ENCODE measurements at places on chromosomes 7 and 10. TPM values are rescaled to one million over a fixed set of nuclear protein-coding genes. Genes with fewer than 3 reads are reported as not detected.

DNA sequence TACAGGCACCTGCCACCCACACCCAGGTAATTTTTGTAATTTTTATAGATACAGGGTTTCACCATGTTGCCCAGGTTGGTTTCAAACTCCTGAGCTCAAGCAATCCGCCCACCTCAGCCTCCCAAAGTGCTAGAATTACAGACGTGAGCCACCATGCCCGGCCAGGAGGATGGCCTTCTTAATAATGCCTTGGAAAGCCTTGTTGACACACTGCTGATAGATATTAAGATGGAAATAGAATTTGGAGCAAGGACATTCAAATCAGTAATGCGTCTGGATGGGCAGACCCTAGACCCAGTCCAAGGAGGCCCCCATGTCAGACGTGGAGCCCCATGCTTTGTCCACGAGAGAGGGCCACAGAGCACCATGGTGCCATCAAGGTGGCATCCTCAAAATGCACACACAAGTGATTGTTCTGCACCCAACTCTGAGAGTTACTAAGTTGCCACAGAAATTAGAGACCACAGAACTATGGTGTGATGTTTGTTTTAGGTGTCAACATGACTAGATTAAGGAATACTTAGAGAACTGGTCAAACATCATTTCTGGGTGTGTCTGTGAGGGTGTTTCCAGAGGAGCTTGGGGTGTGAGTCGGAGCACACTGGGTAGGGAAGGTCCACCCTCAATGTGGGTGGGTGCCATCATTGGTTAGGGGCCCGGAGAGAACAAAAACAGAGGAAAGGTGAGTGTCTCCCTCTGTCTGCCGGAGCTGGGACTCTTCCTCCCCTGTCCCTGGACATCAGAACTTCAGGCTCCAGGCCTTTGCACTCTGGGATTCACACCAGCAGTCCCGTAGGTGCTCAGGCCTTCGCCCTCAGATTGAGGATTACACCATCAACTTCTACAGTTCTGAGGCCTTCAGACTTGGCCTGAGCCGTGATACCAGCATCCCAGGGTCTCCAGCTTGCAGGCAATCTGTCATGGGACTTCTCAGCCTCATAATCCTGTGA lies 34.5 kb downstream of the EBF3 start:
- DNase-seq = peak; percentile 33

DNA sequence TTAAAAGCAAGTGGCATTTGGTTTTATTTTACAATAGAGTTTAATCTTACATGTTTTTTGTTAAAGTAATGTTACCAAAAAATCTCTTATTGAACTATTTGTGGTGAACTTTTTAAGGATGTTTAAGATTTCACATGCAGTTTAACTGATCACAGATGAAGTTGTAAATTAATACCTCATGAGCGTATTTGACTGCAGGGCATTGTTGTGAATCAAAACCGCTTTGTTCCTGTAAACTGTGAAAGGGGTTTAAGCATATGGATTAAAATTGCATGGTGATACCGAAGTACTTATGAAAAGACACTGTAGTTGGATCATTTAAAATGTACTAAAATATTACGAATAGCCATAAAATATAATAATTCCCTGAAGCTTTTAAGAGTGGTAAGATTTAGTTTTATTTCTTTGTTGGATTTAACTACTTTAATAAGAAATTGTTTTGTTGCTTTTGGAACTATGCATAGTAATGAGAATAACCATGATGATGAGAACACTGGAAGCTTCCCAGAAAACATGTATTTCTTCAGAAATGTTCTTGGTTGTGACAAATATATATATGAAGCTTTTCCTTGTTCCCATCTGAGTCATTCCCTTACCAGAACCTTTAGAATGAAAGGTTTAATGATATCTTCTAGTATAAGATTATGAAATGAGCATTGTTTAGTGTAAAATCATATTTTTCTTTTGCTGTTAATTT lies 131.3 kb downstream of the ADK start:
- no peak for DNase-seq

GRCh38 chr7:15130666-15131541 lies 228.4 kb upstream of the DGKB start:
- DNase-seq = no peak

DNA sequence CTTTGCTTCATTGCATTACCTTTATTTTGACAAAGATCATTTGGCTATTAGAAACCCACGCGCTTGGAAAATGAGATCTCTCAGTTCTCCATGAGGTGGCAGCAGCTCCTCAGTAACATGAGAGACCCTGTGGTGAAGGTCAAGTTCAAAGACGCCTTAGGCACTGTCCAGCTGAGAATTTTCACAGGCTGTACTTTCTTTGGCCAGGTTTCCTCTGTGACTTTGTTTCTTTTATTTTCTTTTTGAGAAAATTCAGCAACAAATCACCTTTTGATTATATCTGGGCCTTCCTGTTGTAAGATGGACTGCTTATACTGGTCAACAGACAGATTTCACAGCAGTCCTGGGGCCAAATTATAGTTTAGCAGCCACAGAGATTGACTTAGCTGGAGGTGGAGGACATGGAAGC lies 54.5 kb downstream of the RAB18 start:
- no peak for DNase-seq

- DNase-seq = no peak
Observed at GRCh38 chr10:3761021-3761686, 23.9 kb downstream of the KLF6 start.

DNA sequence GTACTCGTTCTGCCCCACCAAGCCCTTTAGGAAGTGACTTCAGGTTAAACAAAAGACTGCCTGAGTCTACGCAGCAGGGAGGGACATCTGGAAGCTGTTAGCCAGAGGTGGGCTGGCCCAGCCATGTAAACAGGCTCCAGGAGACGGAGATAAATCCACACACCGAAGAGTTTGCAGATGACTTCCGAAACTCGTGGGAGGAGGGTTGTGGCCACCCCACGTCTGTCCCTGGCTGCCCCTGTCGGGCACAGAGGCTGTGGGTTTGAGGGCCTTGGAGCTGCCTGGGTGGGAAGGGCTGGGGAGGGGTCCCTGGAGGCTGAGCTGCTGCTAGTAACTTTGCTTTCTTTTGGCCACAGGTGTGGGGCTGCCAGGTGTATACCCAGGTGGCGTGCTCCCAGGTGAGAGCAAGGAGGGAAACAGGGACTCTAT lies 15.6 kb downstream of the ELN start:
- no peak for DNase-seq

- no peak for DNase-seq
Observed at GRCh38 chr10:11573497-11573896, 38.0 kb downstream of the USP6NL start.

DNA sequence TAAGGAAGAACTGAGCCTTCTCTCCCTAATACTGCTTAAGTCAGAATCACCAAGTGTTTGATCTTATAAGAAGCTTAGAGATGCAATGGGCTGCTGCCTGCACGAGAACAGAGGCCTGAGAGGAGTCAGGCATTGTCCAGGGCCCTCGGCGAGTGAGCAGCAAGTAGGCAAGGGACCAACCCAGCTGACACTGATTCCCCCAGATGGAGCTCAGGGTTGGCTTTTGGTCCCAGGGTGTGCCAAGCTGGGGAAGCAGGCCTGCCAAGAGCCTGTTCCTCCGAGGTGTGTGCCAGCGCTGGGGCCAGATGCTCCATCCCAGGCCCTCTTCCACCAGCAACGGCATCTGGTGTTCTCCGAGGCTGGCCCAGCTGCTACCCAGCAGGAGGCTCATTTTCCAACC lies 222.0 kb upstream of the ZMIZ1 start:
- DNase-seq = no peak

GRCh38 chr10:84447701-84448400 lies 119.5 kb downstream of the CCSER2 start:
- no peak for DNase-seq

DNA sequence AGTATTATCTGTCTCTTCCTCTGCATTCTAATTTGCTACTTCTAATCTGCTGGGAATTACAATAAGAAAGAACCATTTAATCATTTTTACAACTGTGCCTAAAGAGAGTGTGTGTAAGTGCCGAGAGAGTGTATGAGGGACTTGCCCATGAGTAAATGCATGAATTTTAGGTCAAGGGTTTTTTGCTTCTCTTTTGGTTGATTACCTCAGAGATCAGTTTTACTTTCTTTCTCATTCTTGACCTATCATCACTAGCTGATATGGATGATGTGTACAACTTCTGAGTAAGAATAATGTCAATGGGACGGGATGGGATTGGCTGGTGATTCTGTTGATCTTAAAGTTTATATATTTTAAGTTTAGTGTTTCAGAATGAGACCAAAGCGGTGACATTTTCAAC lies 47.8 kb downstream of the IKZF1 start:
- DNase-seq = no peak

DNA sequence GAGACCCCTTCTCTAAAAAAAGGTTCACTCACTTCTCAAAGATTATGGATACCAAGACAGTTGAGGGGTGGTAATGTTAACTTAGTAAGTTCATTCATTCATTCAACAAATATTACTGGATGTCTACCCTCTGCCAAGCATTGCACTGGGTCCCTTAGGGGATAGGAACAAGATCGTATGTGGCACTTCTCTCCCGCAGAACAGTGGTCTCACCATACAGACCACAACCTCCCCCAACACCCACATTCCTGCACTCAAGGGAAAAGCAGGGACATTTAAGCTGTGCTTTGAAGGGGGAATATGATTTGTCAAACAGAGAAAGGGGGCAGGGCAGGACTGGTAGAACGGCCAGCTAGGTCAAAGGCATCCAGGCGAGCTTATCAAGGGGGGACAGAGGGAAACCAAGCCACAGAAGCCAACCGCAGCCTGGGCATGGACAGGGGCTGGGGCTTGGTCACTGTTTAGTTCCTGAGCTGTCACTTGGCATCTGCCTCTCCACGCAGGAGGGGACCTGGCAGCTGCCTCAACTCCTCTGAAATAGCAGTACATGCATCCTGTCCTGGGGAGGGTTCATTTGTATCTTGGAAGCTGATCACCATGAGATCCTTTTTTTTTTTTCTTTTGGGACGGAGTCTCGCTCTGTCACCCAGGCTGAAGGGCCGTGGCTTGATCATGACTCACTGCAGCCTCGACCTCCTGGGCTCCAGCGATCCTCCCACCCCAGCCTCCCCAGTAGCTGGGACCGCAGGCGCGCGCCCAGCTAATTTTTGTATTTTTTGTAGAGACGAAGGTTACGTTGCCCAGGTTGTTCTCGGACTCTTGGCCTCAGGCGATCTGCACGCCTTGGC lies 949 bp upstream of the CLIP2 start:
- DNase-seq = no peak

DNA sequence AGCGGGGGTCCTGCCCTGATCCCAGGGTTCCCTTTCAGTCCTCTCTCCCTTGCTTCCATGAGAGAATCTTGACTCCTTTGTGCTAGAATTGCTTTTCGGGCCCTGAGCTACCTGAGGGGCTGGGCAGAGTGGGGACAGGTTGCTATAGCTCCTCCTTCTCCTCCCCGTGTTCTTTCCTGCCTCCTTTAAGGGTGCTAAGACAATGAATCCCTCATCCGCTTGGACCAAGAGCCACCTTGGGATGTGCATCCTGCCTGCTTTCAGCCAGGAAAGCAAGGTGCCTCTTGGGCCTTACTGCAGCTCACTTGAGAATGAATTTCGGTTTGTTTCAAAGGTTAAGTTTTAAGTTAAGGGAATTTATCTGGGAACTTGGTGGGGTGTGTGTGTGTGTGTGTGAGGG lies 53.6 kb downstream of the ADRA2A start:
- no peak for DNase-seq

DNA sequence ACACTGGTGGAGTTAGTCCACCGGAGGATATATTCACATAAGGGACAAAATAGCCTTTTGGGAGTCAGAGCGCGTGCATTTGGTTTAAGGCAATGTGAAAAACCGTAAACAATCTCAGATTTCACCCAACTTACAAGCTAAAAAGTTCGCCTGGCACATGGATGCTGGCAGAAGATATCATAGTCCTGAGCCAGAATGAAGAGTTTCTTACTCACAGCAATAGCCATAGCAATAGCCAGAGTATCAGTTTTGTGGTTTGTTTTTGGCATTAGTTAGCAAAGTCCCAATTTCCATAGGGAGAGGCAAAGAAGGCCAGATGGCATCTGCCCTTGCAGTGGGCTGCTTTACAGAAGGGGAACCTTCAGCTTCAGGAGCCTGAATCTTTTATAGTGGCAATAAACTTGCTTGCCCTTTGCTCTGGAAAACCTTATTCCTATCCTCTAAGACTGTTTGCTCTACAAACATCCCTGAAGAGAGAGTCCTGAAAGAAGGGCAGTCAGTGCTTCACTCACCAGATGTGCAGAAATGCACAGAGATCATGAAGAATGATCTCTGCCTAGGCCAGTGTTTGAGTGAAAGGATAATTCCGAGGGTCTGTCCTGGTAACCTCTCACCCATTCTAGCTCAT lies 28.7 kb upstream of the RSBN1L start:
- DNase-seq = no peak

- no peak for DNase-seq
Observed at GRCh38 chr10:87603769-87604168, 55.9 kb upstream of the PAPSS2 start.

- no peak for DNase-seq
Observed at GRCh38 chr7:16417906-16418305, 3.4 kb downstream of the CRPPA start.

- no peak for DNase-seq
Observed at GRCh38 chr10:89355394-89355931, 22.4 kb upstream of the IFIT1B start.

- DNase-seq = no peak
Observed at GRCh38 chr7:147136352-147136751, 1019.8 kb downstream of the CNTNAP2 start.

DNA sequence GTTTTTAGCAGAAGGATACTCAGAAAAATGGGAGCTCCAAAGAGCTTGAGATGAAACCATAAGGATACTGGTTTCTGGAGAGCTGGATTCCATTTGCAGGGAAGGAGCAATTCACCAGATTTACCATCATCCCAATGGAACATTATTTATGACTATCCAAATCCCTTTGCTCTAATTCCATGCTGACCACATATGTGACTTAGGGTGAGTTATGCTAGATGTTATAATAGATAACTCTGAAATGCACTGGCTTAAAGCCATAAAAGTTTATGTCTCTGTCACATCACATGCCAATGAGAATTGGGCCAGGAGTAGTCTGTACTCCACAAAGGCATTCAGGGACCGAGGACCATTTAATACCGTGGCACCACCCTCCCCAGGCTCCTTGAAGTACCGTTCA lies 185.2 kb downstream of the SKIDA1 start:
- no peak for DNase-seq

DNA sequence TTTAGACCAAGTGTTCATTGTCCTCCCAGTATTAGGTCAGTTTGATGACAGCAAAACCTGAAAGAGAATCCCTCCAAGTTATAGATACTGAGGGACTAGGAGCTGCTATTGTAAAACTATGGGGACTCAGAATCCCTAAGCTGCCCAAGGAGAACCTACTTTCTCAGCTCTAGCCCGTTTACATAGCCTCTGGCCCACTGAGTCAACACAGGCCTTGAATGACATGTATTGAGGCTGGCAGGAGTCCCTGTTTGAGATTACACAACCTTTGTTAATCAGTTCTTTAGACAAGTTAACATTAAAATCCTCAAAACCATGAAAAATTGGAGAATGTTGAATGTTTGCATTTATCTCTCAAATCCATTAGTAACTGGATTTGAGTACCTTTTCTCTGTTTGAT lies 1079.0 kb downstream of the KCNMA1 start:
- no peak for DNase-seq

The PNLIPRP3 gene
- total RNA-seq = 0.66 TPM

The STEAP1B gene
- total RNA-seq = 0.66 TPM

The SUN3 gene
- not detected for total RNA-seq

The MCU gene
- total RNA-seq = 20.6 TPM

The CLRN3 gene
- total RNA-seq = not detected
